Activated CD4-positive, CD25-positive, alpha-beta regulatory T cell treated with anti-CD3 and anti-CD28 coated beads, Interleukin-2, amount 50 U/mL, for 24 hours (primary cell): ENCODE measurements at places on chromosomes 1 and 21.

DNA sequence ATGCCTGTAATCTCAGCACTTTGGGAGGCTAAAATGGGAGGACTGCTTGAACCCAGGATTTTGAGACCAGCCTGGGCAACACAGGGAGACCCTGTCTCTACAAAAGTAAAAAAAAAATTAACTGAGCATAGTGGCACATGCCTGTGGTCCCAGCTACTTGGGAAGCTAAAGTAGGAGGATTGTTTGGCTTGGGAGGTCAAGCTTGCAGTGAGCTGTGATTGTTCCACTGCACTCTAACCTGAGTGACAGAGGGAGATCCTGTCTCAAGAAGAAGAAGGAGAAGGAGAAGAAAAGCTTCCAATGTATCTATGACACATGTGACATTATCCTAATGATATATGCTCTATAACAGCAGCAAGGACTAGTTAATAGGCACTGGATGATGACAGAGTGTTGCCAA lies 20.1 kb upstream of the ARHGAP29 start:
- ATAC-seq, result no peak

DNA sequence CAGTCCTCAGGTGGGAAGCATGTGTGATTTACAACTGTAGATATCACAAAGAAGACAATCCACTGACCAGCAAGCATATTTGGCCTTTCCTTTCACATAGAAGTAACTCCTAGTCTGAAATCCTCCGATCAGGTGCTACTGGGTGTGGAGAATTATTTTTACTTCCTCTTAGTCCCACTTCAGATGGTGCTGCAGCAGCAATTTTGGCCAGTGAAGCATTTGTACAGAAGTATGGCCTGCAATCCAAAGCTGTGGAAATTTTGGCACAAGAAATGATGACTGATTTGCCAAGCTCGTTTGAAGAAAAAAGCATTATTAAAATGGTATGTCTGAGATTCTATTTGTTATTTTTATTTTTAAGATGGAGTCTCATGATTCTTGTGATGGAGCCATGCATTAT lies 51.0 kb downstream of the SCP2 start:
- ATAC-seq, result no peak

- no peak for ATAC-seq
These were observed at the start of gene PIGR for GRCh38 chr1:206946261-206946660. Gene PIGR, minus strand, starts transcription at chr1:206946466. Its CDS starts 5,935 bp downstream, at chr1:206940531.

GRCh38 chr21:42918291-42918690 lies 7.1 kb downstream of the ERVH48-1 start:
- ATAC-seq, result no peak

DNA sequence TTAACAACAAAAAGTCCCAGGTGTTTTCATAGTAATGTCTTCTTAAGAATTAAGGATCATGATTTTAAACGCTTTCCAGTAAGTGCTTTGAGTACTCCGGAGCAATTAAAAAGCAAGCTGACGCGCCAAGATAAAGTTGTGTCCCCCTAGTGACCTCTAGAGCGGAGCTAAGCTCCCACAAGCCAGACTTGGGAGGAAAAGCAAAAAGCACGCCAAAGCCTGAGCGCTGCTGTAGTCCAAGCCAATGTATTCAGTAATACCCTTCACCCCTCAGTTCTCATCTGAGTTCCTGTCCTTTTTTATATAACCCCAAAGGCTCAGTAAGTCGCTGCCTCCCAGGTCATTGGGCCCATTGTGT lies 3.5 kb upstream of the SLC44A5 start:
- ATAC-seq, result no peak

DNA sequence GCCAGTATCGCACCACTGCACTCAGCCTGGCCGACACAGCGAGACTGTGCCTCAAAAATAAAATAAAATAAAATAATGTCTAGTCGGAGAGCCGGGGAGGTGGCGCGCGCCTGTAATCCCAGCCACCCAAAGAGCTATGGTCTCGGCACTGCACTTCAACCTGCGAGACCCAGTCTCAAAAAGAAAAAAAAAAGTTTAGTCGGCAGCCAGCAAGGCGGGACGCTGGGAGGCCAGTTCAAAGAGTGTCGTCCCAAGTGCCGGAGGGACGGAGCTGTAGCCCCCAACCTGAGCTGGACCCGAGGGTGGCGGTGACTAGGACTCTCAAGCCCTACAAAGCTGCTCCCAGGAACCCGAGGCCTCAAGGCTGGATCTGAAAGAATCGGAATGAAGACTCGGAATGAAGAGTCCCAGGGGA lies 632 bp upstream of the FALEC start:
- ATAC-seq, result no peak

DNA sequence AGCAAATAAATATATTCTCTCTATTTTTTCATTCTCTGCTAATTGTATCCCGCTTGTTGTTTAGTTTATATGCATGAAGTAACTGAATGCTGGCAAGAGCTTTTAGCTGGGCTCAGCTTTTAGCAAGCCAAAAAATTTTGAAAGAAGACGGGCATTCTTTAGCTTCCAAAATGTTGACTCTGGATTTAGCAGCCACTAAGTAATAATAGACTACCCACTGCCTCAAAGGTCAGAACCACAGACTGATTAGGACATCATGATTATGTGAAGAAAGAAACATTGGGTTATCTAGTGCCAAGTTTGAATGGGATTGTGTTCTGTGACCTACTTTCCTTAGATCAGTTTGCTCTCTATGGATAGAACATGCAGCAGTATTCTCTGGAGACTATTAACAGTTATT lies 80.3 kb upstream of the DPH5 start:
- no peak for ATAC-seq

GRCh38 chr1:74463333-74463988 lies 49.0 kb downstream of the LRRC53 start:
- ATAC-seq, result peak; percentile 17

GRCh38 chr1:107244709-107245500 lies 104.1 kb downstream of the NTNG1 start:
- ATAC-seq, result no peak

DNA sequence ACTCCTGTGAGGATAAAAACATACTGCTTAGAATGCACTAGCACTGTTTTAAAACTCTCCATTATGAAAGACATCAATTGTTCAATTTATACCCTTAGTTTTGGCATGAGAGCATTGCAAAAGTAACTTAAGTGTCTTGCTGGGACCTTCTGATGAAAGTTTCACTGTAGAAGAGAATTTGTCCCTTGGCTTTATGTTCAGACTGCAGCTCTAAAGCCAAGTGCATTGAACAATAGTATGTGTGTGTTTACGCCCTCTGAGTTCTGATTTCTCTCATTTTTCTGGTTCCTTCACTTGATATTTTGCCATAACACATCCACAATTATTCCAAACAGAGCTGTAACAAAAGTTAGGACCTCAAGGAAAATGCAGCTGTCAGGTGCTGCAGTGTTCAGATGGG lies 474.6 kb downstream of the DISC1 start:
- ATAC-seq, result no peak
